ENCODE measurements at places on chromosomes 5 and 9.

DNA sequence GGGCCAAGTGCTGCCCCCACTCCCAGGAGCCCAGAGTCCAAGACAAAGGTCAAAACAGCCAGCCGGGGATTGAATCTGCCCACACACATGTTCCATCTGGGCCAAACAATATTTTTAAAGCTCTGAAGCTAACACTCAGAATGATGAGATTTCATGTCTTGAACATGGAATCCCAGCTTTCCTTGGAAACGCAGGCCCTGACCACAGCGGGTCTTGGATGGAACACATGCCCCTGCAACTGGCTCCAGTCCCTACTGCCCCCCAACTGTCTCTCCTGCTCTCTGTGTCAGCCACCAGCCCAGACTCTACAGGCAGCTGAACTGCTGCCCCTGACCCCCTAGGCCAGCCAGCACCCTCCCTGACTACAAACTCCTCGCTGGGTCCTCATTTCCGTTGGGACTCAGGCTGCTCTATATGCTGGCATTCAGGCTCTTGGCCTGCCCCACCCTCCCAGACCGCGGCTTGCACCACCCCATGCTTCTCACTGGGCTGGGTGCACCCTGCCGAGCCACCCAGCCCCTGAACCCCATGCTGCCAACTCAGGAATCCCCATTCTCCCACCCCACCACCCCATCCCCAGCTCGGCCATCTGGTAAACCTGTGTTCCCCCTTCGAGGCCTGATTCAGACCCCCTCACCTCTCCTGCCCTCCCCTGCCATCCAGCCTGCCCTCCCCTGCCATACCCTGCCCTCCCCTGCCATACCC, 71.7 kb downstream of the ADAMTS2 start:
- no peak for DNase-seq

DNA sequence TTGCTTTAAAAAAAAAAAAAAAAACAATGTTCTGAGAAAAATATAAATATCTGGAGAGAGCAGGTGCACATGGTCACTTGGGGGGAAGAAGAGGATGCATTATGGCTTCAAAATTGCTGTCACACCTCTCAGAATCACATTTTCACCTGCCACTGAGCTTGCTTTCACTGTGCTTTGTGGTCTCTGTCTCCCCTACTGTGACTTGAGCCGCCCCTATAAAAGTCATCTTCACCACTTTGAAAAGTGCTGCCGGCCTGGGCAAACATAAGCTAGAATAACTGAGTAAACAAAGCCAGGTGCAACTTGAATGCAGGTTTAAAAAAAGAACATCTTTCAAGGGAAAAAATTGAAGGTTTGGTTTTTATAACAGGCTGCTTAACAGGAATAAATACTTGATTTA, 368.1 kb upstream of the GRIA1 start:
- peak; percentile 94 for DNase-seq

DNA sequence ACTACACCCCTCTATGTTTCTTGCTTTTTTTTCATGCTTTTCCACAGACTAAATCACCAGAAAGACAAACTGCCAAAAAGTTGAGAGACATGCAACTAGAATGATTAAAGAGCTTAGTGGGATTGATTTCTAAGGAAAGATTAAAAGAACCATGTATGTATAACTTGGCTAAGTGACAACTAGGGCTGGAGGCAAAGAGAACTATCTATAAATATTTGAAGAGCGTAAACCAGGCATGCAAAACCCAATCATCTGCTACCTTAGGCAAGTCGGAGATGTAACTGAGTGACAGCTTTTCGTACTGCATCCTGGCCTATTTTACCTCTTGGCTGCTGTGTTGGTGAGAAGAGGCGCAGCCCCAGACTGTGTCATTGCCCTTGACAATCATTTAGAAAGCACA, 121.0 kb upstream of the TLX3 start:
- no peak for DNase-seq

GRCh38 chr9:1938135-1938534, 77.0 kb upstream of the SMARCA2 start:
- no peak for DNase-seq

GRCh38 chr5:133611357-133612248, 738 bp downstream of the FSTL4 start:
- no peak for DNase-seq

DNA sequence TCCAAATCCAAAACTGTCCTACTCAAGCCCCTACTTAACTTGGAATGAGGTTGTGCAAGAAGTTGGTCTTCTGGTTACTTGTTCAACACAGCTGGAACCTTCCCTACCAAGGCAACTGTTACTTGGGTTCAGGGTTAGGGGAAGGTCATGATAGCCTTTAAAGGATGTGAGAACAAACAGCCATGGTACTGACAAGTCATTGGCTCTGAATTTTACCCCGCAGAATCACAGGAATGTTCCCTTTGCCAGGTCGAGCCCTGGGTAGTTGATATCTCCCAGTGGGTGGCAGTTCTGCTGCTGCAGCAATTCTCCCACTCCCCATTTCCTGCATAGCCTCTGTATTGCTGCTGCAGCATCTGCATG, 396.1 kb upstream of the MPDZ start:
- no peak for DNase-seq

- no peak for DNase-seq
These were observed 550.9 kb downstream of the RAB3C start for GRCh38 chr5:59133764-59134261.

GRCh38 chr9:93646640-93647178, 70.3 kb downstream of the PHF2 start:
- DNase-seq, result no peak

DNA sequence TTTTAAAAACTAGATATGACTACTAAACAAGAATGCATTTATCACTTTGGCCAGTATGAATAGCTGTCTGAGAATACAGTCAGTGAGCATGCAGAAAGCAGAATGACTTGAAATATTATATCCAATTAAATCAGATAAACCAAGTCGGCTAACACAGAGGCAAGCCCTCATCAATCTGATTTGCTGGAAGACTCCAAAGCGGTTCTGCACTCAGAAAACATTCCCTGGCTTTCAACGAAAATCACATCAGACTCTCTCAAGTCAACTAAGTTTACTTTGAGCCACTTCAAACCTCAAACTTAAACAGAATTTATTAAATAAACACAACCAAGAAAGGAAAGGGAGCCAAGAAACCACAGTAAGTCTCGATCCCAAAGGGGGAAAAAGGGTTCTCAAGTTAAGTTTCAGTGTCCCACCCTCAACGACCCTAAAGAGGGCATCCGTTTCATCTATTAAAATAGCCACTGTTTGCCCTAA, 1.4 kb downstream of the MYO10 start:
- DNase-seq, result no peak

DNA sequence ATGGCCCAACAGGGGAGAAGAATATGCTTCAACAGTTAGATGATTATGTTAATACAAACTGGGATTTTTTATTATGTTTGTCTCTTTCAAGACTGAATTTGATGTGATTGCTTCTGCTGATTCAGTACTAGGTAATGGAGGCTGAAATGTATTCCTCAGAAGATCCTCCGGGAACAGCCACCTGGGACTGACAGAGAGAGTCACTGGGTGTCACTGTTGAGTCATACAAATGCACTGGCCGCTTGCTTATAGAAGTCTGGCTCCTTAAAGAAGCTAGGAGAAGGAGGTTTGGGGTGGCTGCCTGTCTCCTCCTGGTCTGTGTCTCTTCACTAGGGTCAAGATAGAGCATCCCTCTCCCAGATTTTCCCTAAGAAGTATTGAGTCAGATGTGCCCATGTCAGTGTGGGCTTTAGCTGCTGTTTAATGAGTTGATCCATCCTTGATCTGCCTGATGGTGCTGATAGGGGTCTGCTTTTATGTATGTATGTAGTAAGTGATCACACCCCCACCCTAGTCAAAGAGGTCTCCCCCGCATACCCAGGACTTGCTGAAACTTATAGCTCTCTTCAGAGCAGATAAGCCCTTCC, 773.4 kb downstream of the BRINP1 start:
- DNase-seq, result peak; percentile 39

DNA sequence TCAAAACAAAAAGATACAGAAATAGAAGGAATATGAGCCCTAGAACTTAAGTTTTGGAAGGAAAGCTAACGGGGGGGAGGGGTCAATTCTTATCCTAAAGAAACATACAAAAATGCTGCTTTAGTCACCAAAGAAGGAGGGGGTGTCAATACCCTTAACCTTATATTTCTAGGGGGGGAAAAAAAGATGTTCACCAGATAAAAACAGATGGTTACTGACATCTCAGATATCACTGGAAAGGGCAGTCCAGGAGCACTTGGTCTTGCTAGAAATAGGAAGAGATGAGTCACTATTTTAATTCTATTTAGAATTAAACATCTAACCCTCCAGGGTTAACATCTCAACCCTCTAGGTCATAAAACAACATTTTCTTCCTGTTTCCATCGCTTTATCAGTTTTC, 1.7 kb downstream of the DIAPH1 start:
- no peak for DNase-seq

- no peak for DNase-seq
These were observed 477.5 kb downstream of the TLE4 start for GRCh38 chr9:80049096-80049782.

DNA sequence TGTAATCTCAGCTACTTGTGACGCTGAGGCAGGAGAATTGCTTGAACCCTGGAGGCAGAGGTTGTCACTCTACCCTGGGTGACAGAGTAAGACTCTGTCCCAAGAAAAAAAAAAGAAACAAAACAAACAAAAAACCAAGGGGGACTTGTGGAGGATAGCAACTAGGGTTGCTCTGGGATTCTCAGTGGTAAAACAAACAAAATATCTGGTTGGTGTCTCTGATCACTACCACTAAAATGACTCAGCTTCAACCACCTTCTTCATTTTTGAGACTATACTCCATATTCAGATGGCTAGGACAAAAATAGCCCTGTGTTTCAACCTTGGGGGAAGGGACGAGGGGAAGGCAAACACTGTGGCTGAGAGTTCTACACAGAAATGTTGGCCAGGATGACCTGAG, 110.3 kb downstream of the ARRDC3 start:
- no peak for DNase-seq

DNA sequence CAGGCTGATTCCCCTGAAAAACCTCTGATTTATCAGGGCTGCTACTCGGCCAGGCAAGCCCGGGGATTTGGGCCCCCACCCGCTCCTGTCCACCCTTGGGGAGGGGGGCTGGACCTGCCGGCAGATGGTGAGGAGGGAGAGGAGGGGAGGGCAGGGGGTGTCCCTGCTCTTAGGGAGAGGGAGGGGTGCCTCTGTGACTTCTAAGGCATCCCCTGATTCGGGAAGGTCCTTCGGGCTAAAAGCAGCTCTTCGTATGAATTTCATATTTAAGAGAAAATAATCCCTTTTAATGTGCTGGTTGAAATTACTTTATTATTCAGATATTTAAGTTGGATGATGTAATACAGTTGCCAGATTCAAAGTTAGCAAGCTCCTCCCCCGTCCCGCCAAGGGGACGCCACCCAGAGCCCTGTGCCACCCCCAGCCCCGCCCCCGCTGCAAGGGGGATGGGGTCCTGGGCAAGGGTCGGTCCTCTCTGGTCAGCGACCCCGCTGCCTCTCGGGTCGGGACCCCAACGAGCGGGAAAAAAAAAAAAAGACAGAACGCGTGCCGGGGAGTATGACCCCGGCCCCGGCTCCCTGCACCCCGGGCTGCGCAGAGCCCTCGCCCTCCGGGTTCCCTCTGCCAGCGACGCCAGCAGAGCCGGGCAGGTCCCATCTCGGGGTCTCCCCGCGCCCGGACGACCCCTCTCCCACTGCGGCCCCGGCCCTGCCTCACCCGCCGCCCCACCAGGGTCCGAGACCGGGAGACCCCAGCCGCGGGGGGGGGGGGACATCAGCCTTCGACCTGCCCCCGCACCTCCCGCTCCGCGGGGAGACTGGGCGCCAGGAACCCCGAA, 12.4 kb downstream of the LHX3 start:
- DNase-seq, result no peak

DNA sequence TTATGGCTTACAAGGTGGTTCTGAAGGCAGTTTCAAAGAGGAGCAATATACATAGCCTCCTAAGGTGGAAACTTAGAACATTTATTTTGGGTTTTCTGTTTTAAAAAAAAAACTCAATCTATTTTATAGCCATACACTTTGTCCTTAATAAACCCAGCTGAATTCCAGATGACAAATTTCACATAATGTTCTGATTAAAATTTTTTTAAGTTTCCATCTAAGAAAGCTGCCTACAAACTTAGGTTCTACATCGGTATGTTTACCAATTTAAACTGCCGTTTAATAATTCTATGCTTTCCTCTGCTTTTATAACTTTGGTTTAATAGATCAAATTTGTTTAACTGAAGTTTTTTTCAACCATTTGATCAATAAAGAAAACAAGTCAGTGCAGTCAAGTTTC, 12.5 kb downstream of the NR3C1 start:
- no peak for DNase-seq
